Stimulated activated CD4-positive, alpha-beta T cell treated with anti-CD3 and anti-CD28 coated beads, Interleukin-1b, Interleukin-23, amount 100 ng/mL, for 1 hour (primary cell): ENCODE measurements at places on chromosomes 6 and 20.

DNA sequence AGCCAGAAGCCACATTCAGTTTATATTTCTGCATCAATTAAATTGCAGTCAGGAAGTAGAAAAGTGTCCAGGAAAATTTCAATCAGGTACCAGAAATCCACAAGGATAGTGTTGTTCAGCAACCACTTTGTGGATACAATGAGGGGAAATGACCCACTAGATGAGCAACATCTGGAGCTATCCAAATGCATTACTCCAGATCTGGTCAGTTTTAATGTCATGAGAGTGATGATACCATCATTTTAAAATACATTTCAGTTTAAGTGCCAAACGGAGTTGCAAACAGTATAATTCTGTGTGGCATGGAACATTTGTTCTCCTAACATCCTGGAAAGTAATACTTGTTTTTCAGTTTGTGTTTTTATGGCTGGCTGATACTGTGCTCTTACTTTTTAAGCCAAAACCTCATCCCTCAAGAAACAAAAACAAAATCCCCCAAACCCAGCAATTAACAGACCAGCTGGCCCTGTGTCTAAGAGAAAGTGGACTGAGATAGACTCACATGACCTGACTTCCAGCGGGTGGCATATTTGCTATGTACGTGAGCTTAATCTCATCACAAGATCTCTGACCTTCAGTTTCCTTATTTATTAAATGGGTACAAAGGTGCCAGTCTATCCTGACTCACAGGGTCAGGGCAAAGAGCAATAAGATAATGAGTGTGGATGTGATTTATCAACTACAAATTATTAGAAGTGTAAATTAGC is 58.8 kb upstream of the CNKSR3 start:
- no peak for DNase-seq

GRCh38 chr20:40986774-40987173 is 41.8 kb upstream of the TOP1 start:
- DNase-seq = no peak

DNA sequence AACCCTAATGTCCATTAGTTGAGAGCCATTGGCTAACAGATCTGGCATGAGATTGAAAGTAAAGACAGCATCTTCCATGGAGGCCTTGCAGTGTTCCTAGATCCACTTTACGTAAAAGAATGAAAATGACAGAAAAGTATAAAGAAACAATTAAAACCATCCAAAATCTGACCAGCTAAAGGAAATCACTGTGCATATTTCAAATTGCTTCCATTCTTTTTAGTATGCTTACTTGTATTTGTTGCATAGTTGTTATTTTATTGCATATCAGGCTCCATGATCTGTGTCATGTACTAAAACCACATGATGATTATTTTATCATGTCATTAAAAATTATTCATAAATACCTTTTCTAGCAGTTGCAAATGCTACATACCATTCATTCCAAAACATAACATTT is 67.9 kb downstream of the GCLC start:
- DNase-seq = no peak

DNA sequence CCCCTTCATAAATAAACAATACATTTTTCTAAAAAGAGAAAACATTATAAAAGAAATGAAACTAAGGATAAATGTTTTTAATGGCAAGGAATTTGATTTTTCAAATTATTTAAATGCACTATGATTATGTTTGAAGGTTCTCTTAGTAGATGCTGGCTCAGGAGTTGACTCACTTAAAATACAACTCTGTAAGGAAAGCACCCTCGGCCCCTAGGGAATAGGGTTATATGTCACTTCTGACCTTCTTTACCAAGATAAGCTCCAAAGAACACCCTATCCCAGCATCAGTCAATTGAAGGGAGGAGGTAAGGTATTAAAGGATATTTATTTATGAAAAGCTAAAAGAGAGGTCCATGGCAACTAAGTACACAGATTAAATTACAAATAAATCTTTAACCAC is 6.8 kb downstream of the SNAP91 start:
- no peak for DNase-seq

DNA sequence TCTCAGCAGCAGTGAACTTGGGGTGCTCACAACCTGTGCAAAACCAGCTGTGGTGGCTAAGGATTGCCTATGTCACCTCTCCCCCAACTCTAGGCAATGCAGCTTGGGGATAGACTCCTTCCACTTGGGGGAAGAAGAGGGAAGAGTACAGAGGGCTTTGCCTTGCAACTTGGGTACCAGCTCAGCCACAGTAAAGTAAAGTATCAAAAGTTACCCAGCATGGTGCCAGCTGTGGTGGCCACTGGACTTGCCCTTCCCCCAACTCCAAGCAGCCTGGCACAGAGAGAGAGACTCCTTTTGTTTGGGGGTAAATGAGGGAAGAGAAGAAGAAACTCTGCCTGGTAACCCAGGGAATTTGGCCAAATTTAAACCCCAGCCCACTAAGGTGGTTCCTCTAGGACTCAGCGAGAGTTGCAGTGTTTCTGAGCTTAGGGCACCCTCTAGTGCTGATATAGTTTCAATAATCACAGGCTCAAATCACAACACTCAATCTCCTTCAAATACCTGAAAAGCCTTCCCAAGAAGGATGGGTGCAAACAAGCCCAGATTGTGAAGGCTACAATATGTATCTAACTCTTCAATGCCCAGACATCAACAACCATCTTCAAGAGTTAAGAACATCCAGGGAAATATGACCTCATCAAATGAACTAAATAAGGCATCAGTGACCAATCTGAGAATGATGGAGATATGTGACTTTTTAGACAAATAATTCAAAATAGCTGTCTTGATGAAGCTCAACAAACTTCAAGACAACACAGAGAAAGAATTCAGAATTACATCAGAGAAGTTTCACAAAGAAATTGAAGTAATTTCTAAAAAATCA is 7.6 kb upstream of the DEFB129 start:
- DNase-seq = no peak

DNA sequence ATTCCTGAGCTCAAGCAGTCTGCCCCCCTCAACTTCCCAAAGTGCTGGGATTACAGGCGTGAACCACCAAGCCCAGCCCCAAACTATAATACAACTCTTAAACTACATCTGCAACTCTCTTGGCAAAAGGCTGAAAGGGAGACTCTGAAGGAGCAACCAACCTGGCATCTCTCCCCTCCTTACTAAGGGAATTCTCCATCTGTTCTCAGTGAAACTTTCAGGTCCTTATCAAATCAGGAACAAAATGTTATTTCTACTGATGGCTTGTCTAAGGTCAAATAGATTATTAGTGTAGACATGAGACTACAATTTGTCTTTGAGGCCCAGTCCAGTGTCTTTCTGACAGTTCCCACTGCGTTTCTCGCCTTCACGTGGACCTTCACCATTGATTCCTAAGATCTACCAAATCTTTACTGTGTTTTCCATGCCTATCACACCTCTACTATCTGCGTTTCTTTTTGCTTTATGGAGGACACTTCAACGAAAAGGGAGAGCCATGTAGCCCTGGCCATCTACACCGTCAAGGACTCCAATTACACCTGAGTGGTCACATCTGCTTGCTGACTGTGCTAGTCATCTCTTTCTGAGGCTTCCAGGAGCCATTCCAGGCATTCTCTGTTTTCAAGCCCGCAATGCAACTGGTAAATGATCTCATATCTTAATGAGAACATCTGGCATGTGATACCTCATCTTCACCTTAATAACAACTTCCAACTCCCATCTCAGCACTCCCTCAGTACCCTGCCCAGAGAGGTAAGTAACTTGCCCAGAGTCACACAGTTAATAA is 405.7 kb upstream of the CITED2 start:
- no peak for DNase-seq

GRCh38 chr6:31270788-31271640 is 878 bp downstream of the HLA-C start:
- no peak for DNase-seq

DNA sequence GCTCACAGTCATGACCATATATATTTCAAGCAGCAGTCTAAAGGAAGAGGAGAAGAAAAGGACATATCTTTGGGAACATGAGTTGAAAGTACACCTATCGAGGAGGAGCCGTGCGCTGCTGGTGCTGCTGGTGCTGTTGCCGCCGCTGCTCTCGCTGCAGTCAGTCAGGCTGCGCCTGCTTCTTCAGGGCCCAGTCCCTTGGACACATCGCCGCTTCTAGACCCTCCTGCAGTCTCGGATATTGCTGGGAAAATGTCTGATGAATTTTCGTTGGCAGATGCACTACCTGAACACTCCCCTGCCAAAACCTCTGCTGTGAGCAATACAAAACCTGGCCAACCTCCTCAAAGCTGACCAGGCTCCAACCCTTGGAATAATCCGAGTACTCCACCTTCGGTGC is 8.2 kb upstream of the ASCC3 start:
- no peak for DNase-seq

DNA sequence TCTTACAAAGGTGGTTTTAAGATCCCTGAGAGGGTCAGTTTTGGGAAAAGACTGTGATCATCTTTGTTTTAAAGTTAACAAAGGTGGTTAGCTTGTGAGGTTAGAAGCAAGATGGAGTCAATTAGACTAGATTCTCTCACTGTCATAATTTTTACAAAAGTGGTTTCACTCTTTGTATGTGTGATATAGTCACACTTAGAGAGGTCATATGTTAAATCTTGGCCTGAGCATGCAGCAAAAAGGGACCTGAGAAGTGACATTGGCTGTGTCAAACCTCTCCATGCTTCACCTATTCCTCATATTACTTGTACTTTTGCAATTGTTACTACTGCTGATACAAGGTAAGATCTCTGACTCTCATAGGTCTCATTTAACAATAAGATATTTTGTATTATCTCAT is 368.0 kb downstream of the TBC1D32 start:
- no peak for DNase-seq
